Subcutaneous preadipocyte (primary cell): ENCODE measurements at places on chromosomes 3 and 15. TPM values are rescaled to one million over a fixed set of nuclear protein-coding genes. Genes with fewer than 3 reads are reported as not detected.

The NAALADL2 gene
- total RNA-seq = 15.1 and 19.0 TPM in 2 replicates

The ADAMTSL3 gene
- 0.20 and 0.37 TPM in 2 replicates for total RNA-seq

The TRAT1 gene
- not detected in 2 replicates for total RNA-seq

The SLC38A3 gene
- total RNA-seq = not detected in 2 replicates
